ENCODE measurements at places on chromosomes 4 and X. TPM values are rescaled to one million over a fixed set of nuclear protein-coding genes. Genes with fewer than 3 reads are reported as not detected.

The GAGE12J gene
- polyA plus RNA-seq = not detected

The TMSB15C gene
- polyA plus RNA-seq = 7.9 TPM

The IL15 gene
- 2.1 TPM for polyA plus RNA-seq

The CT45A6 gene
- polyA plus RNA-seq = not detected

The BEX2 gene
- 89.6 TPM for polyA plus RNA-seq

The AFM gene
- 20.8 TPM for polyA plus RNA-seq

The PAGE1 gene
- polyA plus RNA-seq = not detected

The PDCL2 gene
- polyA plus RNA-seq = not detected

The TCEAL2 gene
- 13.3 TPM for polyA plus RNA-seq

The OTUD5 gene
- 62.5 TPM for polyA plus RNA-seq

The CTAG2 gene
- not detected for polyA plus RNA-seq

The SMIM43 gene
- polyA plus RNA-seq = 0.68 TPM

The MOSPD2 gene
- polyA plus RNA-seq = 20.1 TPM

DNA sequence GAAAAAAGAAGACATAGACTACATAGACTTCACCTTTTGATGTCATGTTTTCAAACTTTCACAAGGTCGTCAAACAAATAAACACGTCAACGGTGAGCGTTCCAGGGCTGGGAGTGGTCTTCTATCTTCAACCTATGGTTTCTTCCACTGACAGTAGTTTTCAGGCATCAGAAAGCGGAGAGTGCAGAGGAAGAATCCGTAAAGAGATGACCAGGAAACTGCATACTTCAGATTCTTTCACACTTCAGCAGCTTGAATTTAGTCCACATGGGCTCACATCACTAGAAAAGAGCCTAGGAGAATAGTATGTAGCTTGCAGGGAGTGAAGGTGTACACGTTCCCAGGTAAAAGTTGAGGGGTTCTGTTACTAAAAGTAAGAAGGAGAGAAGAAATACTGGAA is 58.5 kb downstream of the NPY1R start:
- DNase-seq = no peak

- DNase-seq = no peak
Measured at GRCh38 chr4:74543983-74544382, 99.0 kb downstream of the AREG start.

- DNase-seq = no peak
Measured at GRCh38 chrX:12890467-12890866, 16.0 kb upstream of the TLR8 start.

DNA sequence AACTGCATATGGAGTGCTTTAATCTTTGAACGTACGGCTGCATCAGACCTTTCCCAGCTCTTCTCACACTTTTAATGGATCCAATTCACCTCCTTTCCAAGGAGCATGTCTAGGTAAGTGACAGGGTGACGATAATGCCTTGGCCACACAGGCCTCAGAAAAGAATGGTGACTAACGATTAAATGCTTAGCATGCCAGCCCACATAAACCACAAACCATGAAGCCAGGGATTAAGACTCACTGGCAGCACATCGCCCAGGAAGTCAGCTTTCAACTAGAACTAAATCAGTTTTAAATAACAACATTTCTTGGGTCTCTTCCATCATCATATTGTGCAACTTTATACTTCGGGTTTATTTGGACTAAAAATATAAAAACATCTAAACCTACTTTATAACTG is 28.7 kb downstream of the INPP4B start:
- no peak for DNase-seq

GRCh38 chr4:183553601-183554345 is 48.9 kb downstream of the ING2 start:
- no peak for DNase-seq

- DNase-seq = no peak
Measured at GRCh38 chr4:77089866-77090265, 14.1 kb upstream of the CCNI start.

GRCh38 chrX:100085846-100086245 is 324.2 kb downstream of the PCDH19 start:
- no peak for DNase-seq

- peak; percentile 46 for DNase-seq
Measured at GRCh38 chr4:110196871-110197528, 1.4 kb downstream of the ELOVL6 start.

DNA sequence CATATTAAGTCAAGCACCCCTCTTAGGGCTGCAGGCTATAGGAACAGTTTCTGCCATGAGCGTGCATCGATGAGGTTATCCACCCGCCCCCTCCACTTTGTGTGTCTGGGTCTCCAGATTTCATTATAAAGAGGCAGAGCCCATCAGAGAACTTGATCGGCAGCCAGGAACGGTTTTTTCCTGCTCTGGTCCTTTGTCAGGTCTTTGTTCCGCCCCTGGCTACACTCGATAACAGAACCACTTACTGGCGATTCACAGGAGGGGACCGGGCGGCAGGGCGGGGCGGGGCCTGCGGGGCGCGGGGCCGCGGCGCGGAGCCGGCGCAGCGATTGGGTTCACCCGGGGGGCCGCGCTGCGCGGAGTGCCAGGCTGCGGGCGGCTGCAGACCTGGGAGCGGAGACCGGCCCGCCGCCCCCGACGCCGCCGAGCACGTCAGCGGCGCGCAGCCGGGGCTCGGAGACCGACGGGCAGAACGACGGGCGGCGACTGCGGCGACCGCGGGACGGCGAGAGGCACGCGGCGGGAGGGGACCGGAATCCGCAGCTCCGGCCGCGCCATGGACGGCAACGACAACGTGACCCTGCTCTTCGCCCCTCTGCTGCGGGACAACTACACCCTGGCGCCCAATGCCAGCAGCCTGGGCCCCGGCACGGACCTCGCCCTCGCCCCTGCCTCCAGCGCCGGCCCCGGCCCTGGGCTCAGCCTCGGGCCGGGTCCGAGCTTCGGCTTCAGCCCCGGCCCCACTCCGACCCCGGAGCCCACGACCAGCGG is at the start of gene SLC10A4:
SLC10A4 (plus strand) TSS at position 338 of the 771 bp plus-strand sequence; CDS start at position 557, 219 bp downstream.
- DNase-seq = no peak

GRCh38 chr4:17511509-17511949 is 361 bp downstream of the QDPR start:
- no peak for DNase-seq

DNA sequence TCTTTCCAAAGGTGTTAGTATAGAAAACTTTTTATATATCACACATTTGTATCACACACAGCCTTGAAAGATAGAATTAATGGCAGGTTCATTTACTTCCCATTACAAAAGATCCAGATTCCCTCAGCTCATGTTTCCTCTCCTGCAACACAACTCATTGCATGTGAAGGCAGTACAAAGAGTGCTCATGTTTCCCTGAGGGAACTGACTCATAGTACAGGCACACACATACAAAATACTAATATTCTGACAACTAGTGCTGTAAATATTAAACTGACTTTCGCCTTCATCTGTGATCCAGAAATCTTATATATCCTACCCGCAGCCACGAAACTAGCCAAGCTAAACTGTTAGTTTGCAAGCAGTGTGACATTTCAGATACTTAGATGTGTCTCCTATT is 819.8 kb upstream of the PCDH7 start:
- DNase-seq = no peak

- DNase-seq = no peak
Measured at GRCh38 chr4:90498175-90498574, 371.0 kb downstream of the CCSER1 start.

DNA sequence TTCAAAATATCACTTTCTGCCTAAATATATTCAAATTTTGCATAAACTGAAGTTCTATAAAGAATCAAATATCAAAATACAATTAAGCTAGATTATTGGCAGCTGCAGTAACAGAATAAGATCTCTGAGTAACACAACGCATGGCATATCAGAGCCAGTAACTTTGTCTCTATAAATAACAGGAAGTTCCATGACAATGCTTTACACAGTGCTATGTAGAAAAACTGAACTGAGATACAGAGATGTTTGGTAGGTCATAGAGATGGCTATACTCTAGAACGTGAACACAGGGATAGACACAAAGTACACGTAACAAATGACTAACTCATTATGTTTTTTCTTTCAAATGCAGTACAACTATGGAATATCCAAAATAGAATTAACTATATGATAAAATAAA is 18.2 kb downstream of the UBE2D3 start:
- no peak for DNase-seq

GRCh38 chrX:29488919-29489318 is 726.4 kb upstream of the MAGEB2 start:
- DNase-seq = no peak

- DNase-seq = no peak
Measured at GRCh38 chrX:48957477-48957826, at the start of gene OTUD5. Gene OTUD5 (minus strand): TSS chrX:48957607. CDS start chrX:48957570, 37 bp downstream.

- no peak for DNase-seq
Measured at GRCh38 chr4:11628093-11628725, 199.5 kb upstream of the HS3ST1 start.

GRCh38 chr4:29307755-29308154 is 1412.4 kb upstream of the PCDH7 start:
- no peak for DNase-seq

DNA sequence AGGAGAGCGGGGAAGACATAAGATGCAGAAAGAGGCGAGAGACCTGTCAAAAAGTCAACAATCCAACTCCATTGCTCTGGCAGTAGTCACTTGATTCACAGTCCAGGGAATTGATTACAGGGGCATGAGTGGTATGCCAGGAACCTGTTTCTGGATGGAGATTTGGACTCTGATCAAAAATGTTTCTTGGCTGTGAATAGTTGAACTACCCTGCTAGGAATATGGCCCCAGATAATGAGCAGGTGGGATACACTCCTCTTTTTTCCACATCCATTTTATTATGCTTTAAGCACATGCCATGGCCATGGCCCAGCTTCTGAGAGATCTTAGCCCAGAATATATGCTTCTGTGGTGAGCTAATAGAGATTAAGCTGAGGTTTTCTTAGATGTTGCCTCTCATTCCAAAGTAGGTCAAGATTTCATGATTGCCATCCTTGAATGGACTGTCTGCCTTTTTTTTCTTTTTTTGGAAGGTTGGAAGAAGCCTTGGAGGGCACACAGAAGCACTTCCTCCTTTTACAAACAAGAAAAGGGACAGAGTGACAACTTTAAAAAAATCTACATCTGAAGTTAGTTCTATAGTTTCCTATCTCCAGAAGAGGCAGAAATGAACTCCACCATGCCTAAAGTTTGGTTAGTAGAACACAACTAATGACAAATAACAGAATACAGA is 121.9 kb downstream of the KIT start:
- DNase-seq = no peak

DNA sequence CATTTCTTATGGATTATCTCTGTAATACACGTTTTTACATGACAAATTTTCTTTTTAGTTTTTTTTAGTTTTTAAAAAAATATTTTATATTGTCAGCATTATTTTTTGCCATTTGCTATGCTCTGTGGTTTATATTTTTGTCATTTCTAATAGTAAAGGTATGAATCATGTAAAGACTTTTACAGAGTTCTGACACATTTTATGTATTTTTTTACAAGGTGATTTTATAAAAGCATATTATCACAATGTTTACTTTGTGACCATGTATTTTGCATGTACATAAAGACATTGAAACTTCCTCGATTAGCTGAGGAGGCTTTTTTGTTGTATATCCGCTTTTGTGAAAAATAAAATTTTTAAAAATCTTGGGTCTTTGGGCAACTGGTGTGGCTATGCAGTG is 1705.1 kb downstream of the PCDH7 start:
- DNase-seq = no peak

DNA sequence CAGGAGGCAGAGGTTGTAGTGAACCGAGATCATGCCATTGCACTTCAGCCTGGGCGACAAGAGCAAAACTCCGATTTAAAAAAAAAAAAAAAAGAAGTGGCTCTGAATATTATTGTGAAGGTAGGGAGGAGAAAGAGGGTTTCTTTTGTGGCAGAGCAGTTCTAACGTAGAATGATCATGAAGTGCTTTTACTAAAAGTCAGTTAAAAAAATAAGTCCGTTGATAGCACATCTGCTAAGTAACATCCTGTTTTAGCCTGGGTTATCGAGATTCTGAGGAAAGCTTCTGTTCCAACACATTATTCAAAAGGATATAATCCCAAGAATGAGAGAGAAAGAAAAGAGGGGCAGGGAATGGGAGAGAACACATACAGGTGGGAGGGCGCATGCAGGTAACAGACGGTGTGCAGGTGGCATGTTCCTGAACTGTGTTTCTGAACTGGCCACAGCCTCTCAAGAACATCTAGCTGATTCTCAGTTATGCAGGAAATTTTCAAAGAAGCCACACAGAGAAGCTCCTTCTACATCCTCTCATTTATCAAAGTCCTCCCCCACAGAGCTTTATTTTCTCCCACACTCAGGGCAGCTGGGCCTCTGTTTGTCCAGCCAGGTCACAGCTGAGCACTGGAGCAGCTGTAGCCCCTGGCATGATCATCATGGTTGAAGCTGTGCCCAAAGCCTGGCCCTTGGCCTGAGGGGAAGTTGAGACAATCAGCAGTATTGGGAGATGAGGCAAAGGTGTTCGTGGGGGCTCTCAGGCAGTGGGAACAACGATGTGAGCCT is 342.3 kb downstream of the ZNF674 start:
- DNase-seq = no peak

DNA sequence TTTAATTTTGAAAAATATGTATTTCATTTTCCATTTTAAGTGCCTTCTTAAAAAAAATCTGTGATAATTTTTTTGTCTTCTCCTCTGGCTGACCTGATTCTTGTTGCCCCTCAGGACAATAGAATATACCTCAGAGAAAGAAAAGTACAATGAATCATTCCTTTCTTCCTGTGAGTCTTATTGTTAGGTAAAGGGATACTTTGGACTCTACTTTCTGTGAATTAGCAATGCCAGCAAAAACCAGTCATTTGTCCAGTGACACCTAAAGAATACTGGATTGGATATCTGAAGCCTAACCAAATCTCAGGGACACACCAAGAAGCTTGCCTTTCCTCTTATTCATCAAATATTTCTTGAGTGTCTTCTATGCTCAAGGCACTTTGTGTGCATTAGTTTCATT is 102.1 kb downstream of the AREG start:
- DNase-seq = no peak

- DNase-seq = peak; percentile 16
Measured at GRCh38 chr4:34950926-34951325, 1293.4 kb downstream of the ARAP2 start.

- DNase-seq = no peak
Measured at GRCh38 chrX:112527903-112528302, 151.8 kb downstream of the LHFPL1 start.

GRCh38 chrX:144918936-144919335 is 328.4 kb upstream of the SPANXN1 start:
- DNase-seq = no peak

GRCh38 chr4:39068907-39069306 is 6.9 kb downstream of the KLHL5 start:
- DNase-seq = no peak

DNA sequence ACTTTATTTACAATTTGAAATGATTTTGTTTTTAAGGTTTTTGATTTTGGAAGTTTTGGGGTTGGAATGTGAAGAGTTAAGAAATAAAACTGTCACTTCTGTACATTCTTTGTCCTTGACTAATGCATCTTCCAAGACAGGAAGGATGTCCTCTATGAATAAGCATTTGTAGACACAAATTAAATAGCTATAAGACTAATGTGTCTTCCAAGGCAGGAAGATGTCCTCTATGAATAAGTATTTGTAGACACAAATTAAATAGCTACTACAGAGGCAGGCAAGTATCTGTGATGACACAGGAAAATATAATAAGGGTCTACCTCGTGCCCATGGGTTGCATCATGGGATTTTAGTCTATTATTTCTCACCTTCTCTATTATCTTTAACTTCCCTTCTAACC is 14.5 kb downstream of the PRSS48 start:
- no peak for DNase-seq

All from left renal cortex interstitium (tissue), 4 donors.